ENCODE measurements at places on chromosomes 13 and 19. TPM values are rescaled to one million over a fixed set of nuclear protein-coding genes. Genes with fewer than 3 reads are reported as not detected.

DNA sequence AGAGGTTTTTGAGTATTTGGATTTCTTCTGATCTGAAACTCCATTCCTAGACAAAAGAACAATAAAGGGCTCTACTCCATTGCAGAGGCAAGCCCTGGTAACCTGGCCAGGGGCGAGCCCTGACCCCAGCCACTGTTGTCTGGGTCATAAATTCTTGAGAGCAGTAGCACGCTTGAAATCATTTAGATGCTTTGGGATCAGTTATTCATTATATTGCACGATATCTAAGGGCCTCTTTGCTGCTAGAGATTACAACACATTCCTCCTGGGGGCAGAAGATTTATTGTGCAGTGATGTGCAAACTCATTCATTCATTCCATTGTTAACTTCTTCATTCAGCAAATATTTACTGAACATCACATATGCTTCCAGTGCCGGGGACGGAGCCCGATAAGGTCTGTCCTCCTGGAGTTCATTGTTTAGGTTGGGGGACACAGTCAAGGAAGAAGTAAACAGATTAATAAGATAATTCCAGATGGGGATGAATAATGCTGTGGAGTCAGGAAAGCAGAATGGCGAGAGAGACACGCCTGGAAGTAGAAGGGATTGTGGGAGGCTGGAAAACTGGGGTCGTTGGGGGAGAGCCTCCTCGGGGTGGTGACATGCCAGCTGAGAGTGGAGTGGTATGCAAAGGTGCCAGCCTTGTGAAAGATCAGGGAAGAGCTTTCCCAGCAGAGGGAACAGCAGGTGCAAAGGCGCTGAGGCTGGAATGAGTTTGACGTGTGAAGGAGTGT is 34.9 kb downstream of the SIPA1L3 start:
- H3K4me3 ChIP-seq: no peak overlapping the region
- H3K27ac ChIP-seq: no peak overlapping the region
- no peak for DNase-seq
- no peaks in the 10 kb centered on the region for H3K27me3 ChIP-seq
- H3K36me3 ChIP-seq: peaks cover 5% of the 10 kb centered on the region

DNA sequence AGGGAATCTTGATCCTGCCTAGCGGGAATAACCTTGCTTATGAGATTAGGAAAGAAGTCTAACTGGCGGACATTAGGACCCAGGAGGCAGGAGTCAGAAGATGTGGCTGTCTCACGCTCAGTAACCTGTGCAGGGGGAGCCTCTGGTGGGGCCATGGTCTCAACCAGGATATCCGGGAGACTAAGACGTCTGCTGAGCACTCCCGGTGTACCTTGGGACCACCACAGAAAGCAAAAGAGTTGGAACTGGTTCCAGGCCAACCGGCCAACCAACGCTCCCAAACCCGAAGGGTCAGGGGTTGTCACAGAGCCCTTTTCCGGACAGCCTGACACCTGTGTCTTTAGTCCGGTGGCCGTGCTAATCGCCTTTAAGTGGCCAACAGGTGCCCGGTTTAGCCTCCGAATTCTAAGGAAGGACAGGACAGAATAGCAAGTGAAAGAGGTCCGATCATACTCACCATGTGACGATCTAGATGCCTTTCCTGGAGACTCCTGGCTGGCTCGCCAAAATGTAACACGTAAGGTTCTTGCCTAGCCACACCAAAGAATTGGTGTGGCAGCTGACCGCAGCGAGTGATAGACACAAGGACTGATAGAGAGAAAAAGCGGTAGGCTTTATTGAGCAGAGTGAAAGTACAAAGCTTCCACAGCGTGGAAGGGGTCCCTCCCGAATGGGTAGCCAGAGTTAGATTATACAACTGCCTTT is 103.9 kb upstream of the DIAPH3 start:
- no peaks in the 10 kb centered on the region for H3K36me3 ChIP-seq
- H3K4me1 ChIP-seq: no peaks in the 10 kb centered on the region

ZNF66 gene
- 4.9 TPM for total RNA-seq

SIGLEC8 gene
- not detected for total RNA-seq

ZNF223 gene
- total RNA-seq: 0.96 TPM

DNA sequence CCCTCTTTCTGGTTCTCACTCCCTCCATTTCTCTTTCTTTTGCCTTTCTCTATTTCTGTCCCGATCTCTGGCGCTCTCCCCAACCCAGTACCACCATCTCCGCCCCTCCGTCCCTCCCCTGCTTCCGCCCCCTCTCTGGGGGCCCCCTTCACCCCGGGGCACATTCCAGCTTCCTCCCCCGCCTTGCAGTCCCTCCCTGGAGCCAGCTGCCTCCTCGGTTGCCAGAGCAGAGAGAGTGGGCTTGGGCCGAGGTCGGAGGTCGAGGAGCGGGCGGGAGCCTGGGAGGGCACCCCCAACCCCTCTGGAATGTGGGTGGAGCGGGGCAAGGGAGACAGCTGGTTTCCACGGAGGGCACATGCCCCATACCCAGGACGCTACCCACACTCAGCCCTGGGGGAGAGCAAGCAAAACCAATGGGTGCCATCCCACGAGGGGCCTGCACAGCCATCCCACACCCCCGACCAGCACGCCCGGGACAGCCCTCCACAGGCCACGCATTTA is 6.5 kb upstream of the CIRBP start:
- no peaks in the 10 kb centered on the region for H3K27me3 ChIP-seq
- H3K27ac ChIP-seq: no peak overlapping the region
- peak overlapping the region; percentile 49 for H3K4me3 ChIP-seq
- no peak for DNase-seq

HIPK4 gene
- total RNA-seq: not detected

All from activated naive CD4-positive, alpha-beta T cell treated with anti-CD3 and anti-CD28 coated beads for 36 hours (primary cell).